H9 (cell line): ENCODE measurements at places on chromosomes 1 and 21. TPM values are rescaled to one million over a fixed set of nuclear protein-coding genes. Genes with fewer than 3 reads are reported as not detected.

The CHAF1B gene
- total RNA-seq: 19.3 and 21.7 TPM in 2 replicates

The VCAM1 gene
- 0.07 TPM in 1 of 2 replicates, not detected in the other for total RNA-seq

GRCh38 chr21:43609501-43610340 is 49.6 kb downstream of the HSF2BP start:
- H3K4me3 ChIP-seq: no peak overlapping the region
- DNase-seq: no peak
- no peaks in the 10 kb centered on the region for H3K36me3 ChIP-seq
- no peaks in the 10 kb centered on the region for H3K27me3 ChIP-seq

The OR2M3 gene
- not detected in 2 replicates for total RNA-seq

DNA sequence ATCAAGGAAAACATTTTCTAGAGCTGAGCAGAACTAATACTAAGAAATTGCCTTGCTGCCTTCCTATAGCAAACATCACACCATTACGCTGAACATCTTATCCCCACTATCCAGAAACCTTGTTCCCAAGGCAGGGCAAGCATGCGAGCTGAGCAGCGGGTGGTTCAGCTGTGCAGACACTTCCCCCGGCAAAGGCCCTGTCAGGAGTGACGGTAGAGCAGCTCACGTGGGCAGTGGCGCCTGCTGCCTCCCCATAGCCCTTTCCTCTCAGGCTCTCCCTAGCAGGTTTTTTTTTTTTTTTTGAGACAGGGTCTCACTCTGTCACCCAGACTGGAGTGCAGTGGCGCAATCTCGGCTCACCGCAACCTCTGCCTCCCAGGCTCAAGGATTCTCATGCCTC is 13.7 kb upstream of the ANGPTL7 start:
- H3K27ac ChIP-seq: no peak overlapping the region
- no peaks in the 10 kb centered on the region for H3K4me1 ChIP-seq
- no peaks in the 10 kb centered on the region for H3K27me3 ChIP-seq
- no peak for DNase-seq
